H7 (cell line): ENCODE measurements at places on chromosomes 7 and 10. TPM values are rescaled to one million over a fixed set of nuclear protein-coding genes. Genes with fewer than 3 reads are reported as not detected.
A peak's percentile ranks its signal among the peaks of the same experiment; 100 is the strongest.

ABCA13 gene
- total RNA-seq: not detected in 2 replicates

FGFR2 gene
- 47.1 and 71.1 TPM in 2 replicates for total RNA-seq

DNA sequence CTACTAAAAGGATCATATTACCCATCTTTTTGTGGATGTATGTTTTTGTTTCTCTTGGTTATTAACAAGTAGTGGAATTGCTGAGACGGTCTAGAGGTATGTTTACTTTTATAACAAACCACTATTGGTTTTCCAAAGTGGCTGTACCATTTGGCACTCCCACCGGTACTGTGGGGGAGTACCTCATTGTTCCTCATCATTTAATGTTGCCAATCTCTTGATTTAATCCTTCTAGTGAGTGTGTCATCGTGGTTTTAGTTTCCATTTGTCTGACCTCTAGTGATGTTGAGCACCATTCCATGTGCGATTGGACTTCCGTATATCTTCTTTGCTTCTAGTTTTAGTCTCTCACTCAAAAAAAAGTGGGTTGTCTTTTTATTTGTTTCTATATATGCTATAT, 50.4 kb downstream of the RBM33 start:
- no peak for DNase-seq

DNA sequence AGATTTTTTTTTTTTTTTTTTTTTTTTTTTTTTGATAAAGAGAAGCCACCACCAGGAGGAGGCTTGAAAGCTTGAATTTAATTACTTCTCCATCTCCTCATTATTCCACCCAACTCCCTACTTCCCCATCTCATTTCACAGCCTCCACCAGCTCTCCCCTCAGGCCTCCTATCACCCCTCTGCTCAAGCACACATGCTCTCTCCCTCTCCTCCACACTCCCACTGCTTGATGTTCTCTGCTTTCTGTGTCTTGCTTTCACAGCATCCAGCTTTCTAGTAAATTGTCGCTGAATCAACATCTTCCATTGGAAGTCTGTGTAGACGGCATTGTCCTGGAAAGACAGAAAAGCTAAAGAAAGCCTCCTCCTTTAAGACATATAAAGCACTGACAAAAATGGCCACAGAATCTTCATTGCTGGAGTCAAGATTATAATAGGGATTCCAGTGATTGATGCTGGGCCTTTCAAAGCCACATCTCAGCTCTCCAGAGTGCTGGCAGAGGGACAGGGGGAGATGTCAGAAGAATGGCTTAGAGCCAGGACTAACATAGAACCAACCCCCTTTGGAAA, 58.3 kb downstream of the DOCK4 start:
- no peak for DNase-seq

DNA sequence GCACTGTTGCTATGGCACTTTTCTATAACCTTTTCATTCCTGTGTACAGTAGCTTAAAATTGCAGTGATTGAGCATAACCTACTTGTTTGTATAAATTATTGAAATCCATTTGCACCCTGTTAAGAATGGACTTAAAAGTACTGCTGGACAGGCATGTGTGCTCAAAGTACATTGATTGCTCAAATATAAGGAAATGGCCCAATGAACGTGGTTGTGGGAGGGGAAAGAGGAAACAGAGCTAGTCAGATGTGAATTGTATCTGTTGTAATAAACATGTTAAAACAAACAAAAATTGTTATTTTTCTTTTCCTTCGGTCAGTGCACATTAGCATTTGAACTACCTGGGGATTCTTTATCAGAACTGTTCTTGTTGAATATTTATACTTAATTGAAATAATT, 57.1 kb upstream of the BAMBI start:
- no peak for DNase-seq

- DNase-seq: no peak
These were observed 40.9 kb upstream of the ST7 start for GRCh38 chr7:116912269-116912909.

GRCh38 chr10:113038183-113038582, 88.1 kb downstream of the TCF7L2 start:
- DNase-seq: no peak

AKR1C4 gene
- total RNA-seq: not detected in 2 replicates

MMRN2 gene
- 1.7 and 2.7 TPM in 2 replicates for total RNA-seq

DNA sequence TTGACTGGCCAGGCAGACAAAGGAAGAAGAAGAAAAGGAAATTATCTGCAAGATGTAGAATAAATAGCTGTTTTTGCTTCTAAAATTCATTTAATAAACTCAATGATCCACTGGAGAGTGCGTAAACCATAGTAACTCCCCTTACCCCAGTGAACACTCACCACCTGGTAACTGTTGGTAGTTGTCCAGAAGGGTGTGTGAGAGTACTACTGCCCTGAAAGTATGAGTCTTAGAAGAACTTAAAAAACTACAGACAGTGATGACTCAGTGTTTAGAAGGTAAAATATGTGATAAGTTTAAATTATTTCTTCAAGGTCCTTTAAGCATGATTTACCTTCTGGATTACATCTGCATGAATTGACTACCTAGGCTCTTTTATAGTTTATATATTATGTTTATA, 53.0 kb upstream of the SEMA3A start:
- DNase-seq: no peak

- DNase-seq: no peak
These were observed 23.3 kb upstream of the PARD3 start for GRCh38 chr10:34838366-34838900.

DNA sequence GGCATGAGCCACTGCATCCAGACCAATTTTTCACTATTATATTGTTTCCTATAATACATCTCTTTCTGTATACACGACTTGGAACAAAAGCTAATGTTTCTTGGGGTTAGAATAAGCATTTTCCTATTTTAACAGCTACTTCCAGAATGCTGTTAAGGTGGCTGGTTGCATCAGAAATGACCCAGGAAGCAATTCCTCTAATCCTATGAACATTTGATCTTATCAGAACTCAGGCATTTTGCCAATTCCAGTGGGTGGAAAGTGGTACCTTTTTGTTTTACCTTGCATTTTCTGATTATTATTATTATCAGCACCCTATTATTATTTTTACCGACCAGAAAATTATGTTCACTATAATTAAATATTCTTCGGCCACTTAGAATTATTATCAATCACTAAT, 73.3 kb downstream of the NDUFB2 start:
- no peak for DNase-seq

AUTS2 gene
- total RNA-seq: 14.6 and 16.1 TPM in 2 replicates

GRCh38 chr10:13750299-13751190, 163.8 kb downstream of the PRPF18 start:
- DNase-seq: no peak

DNA sequence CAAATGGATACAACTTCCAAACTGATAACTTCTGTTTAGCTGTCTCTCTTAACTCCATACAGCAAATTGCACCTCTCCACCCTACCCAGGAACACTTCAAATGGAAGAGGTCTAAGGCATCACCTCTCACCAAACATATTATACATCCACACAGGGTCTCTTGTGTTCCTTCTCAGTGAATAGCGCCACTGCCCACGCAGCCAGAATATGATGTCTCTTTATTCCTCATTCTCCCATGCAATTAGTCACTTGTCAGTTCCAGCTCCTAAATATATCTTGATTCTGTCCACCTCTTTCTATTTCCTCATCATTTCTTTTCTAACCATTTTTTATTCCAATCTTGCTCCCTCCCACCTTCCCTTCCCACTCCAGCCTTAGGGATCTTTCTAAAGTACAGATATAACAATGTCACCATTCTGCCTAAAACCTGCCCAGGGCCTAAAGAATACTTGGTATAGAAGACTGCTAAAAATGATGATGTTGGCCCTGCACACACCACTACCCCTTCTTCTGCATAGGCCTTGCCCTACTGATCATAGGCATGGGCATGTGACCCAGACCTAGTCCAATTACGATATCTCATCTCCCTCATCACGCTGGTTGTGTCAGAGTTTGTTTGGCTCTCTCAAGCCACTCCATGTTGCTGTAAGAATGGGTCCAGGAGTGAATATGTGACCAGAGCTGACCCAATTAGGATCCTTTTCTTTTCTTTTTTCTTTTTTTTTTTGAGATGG, 5.7 kb upstream of the TSPAN14 start:
- DNase-seq: no peak

PALD1 gene
- 51.9 and 53.2 TPM in 2 replicates for total RNA-seq

DNA sequence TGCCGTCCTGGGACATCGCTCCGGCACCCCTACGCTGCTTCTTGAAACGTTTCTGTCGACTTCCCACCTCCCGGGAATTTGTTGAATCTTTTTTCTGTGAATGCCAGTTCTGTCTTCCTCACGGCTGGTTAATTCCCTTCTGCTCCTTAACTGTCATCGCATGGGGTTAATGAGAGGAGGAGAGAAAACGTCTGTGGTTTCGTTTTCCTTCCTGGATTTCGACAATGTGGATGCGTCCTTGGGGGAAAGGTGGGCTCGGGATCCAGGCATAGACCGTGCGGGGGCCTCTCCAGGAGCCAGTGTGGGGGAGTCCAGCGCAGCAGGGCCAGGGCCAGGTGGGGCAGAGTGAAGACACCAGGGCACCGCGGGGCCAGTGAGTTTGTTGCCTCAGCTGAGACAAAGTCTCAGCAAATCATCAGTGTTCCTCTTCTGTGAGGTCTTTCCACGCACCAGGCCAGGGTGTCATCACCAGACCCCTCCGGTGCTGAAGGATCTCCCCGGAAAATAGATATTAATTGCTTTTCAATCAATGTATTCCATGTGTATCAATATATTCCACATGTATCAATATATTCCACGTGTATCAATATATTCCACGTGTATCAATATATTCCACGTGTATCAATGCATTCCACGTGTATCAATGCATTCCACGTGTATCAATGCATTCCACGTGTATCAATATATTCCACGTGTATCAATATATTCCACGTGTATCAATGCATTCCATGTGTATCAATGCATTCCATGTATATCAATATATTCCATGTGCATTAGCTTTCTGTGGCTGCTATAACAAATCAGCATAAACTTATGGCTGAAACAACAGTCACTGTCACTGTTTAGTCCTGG, 33.7 kb upstream of the CFAP46 start:
- no peak for DNase-seq

CTNNA3 gene
- total RNA-seq: 2.3 and 10.6 TPM in 2 replicates

CRPPA gene
- total RNA-seq: 0.30 and 0.45 TPM in 2 replicates

GRCh38 chr7:31814187-31814586, 127.2 kb downstream of the PPP1R17 start:
- peak; percentile 1 for DNase-seq

DNA sequence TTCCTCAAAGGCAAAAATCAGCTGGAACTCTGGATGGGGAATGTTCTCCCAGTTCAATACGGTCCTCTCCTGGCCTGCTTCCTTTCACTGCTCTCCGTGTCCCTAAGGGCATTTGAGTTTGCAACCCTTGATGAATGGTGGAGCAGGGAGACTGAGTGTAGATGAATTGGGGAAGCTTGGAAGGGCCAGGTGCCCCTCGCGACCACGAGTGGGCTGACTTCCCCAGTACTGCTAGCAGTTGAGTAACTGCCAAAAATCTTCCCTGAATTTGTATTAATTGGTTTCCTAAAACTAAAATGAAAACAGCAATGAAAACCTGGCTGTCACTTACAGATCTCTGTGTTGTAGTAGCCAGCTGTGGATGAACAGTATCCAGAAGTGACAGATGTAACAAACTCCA, 13.6 kb downstream of the IRF5 start:
- DNase-seq: no peak

SRRM3 gene
- 7.0 and 7.6 TPM in 2 replicates for total RNA-seq

GRCh38 chr7:20113427-20114027, 103.7 kb downstream of the MACC1 start:
- no peak for DNase-seq

GRCh38 chr10:28924717-28925116, 247.4 kb downstream of the BAMBI start:
- DNase-seq: peak; percentile 35

DNA sequence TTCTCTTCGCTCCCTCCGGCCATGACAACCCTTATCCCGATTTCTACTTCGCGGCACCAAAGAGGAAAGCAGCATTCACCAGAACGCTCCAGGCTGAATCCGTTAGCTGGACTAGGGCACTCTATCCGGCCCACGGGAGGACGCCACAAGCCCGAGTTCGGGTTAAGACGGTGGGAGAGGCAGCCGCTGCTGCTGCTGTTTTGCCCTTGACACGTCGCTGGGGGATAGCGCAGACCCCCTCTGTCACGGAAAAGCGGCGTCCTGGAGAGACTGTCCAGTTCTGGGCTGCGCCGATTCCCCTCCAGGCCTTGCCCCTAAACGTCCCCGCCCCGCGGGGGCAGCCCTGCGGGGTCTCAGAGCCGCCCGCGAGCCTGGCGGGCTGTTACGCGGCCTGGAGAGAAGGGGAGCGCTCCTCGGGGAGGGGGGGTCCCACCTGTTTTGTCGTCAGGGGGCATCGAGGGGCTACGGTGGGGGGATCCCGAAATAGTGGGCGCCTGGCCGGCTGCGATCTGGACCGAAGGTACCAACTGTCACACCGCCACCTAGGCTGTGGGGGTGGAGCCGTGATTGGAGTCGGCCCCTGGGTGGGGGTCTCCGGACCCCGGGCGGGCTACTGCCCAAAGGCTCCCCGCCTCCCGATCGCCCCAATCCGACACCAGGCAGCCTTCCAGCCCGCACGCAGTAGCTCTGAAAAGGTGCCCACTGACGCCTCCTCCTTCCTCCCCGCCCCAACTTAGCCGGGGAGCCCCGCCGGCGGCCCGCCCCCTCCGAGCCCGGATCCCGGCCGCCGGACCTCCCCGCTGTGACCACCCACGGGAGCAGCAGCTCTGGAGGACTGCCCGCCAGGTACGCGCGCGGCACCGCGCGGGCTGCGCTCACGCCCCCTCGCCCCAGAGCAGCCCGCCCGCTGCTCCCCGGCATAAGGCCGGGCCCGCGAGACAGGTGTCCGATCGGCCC, 772 bp downstream of the SGMS1 start:
- peak; percentile 66 for DNase-seq

GRCh38 chr10:16893664-16894063, 76.4 kb upstream of the RSU1 start:
- no peak for DNase-seq

DNA sequence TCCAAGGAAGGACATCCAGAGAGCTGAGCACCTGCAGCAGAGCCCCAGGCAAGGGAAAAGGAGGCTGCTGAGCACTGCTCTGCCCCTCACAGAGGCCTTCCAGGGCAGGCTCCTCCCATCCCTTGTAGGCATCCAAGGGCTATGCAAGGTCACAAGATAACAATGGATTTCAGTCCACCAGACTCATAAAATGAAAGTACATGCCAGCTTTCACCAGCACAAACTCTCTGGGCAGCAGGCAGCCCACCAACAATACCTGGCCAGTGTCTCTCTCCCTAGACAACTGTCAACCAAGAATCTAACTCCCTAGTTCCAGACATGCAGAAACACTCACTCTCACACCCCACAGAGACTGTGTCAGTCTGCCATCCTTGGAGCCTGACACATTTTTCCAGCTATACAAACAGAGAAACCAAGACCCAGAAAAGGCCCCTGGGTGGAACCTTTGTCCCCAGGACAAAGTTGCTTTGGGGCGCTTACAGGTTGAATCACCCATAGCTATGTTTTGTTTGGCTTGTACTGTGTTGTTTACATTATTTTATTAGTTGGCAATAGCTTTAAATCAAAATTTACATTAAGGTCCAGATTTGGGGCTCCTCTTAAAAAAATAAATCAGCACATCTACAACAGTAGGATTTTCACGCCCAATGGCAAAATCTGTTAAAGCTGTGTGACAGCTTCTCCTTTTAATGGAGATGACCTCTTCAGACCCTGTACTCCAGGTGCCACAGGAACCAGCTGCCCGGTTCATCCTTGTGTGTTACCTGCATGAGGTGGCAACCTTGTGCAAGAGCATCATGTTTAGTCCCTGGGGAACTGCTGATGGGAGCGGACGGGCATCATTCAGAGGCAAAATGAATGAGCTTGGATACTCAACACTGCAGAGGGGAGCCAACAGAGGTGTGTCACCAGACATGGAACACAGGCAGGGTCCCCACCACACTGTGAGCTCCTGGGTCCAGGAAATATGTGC, 5.2 kb downstream of the GRID1 start:
- DNase-seq: no peak
